Substantia nigra (tissue), 51 donors: ENCODE measurements at places on chromosomes 2 and 18.

DNA sequence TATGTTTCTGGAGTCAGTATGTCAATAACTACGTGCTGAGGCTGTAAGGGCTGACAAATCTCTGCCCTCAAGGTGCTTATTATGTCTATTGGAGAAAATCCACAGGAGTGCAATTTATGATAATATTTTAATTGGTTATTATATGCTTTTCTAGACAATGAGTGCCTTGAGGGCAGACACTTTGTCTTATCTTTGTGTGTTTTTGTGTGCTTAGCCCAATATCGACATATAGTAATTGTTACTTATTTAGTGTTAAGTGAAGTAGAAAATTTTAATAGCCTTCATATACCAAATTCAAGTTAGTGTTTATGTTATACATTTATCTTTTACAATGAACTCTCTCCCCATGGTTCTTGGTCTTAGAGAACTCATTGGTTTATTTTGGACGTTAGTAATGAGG lies 118.9 kb downstream of the WDR7 start:
- no peak for DNase-seq

- DNase-seq = no peak
Measured at GRCh38 chr2:189142893-189143759, 36.4 kb downstream of the COL5A2 start.

- no peak for DNase-seq
Measured at GRCh38 chr2:157359628-157360027, 34.0 kb upstream of the ERMN start.

DNA sequence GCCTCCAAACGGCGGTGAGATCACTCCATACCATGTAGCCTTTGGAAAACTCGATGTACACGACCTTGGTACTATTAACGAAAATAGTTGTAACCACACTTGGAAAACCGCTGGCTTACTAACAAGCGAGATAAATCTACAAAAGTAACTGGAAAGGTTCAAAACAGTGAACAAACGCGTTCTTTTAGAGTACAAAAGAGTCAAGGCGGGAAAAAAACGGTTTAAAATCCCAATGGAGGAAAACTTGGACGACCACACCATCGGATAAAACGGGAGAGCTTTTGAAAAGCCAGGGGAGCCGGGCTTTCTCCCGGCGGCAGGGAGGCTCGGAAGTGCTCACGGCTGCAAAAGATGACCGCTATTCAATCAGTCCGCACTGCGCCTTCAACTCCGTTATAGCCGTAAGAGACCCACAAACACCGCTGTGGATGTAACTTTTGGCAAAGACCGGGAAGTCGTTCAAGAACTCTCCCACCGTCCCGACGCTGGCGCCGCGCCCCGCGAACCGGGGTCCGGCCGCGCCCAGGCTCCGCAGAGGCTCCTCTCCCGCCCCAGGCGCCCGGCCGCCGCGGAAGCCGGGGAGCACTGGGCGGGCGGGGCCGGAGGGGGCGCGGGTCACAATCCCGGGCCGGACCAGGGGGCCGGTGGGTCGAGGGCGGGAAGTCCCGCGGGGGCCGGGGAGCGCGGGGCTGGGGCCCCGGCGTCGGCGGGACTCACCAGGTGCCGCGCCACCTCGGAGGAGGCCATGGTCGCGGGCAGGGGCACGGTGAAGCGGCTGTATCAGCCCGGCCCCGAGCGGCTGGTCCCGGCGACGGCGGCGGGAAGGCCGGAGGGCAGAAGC lies 465 bp downstream of the SEPTIN10 start:
- DNase-seq = no peak

DNA sequence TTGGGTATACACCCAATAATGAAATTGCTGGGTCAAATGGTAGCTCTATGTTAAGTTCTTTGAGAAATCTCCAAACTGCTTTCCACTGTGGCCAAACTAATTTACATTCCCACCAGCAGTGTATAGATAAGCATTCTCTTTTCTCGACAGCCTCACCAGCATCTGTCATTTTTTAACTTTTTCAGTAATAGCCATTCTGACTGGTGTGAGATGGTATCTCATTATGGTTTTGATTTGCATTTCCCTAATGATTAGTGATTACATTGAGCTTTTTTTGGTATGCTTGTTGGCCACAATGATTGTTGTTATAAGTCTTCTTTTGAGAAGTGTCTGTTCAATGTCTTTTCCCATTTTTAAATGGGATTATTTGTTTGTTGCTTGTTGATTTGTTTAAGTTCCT lies 50.4 kb upstream of the EPAS1 start:
- no peak for DNase-seq

DNA sequence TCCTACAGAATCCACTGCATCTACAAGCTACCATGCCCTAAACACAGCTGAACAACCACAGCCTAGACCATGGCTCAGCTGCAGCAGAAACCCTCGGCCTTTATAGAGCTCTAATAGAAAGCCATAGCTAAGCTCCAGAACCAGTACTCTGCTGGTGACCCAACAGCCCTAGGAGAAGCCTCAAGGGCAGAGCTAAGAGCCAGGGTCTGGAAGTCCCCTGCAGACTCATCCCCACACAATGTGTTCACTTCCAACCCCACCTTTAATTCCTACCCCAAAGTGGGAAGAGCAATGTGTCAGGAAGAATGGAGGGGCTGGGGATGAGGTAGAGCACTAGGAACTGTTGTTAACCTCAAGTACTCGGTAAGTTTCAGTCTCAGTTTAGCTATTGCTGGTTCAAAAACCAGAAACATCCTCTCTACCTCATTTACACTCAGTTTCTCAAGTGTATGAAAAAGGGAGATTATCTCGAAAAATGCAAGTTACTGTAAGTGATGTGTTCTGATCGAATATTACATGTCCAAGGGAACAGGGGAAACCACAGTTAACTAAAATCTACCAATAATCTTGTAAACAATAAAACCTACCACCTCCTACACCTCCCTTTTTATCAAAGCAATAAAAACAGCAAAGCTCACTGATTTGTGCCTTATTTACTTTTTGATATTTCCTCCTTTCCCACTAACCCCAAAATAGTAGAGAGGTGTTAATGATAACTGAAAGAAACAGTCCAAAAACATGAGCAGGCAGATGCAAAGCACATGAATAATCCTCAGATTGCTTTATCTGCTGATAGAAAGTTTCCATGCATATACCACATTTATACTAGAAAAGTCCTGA lies 36.2 kb downstream of the THADA start:
- DNase-seq = no peak

GRCh38 chr2:6423157-6423556 lies 442.6 kb downstream of the CMPK2 start:
- DNase-seq = no peak

DNA sequence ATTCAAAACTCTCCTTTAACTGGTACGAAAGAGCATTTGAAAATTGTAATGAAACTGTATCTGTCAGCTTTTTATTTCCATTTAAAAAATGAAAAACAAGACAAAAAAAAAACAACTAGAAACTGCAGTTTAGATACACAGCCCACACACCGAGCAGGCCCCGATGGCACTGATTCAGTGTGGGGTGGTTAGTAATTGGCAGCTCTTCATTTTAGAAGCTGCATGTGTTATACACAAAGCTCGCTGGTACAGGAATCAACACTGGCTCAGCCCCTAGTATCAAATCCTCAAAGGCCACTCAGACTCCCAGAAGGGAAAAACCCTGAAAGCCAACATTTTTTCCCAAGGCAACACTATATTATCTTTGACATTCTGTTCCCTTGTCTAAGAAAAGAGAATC lies 30.5 kb upstream of the RMDN2 start:
- DNase-seq = no peak

- DNase-seq = no peak
Measured at GRCh38 chr2:83196225-83196624, 1262.9 kb downstream of the SUCLG1 start.

- no peak for DNase-seq
Measured at GRCh38 chr2:28084564-28084963, 194.0 kb downstream of the BABAM2 start.

- no peak for DNase-seq
Measured at GRCh38 chr18:69032009-69032408, 234.1 kb downstream of the CCDC102B start.

DNA sequence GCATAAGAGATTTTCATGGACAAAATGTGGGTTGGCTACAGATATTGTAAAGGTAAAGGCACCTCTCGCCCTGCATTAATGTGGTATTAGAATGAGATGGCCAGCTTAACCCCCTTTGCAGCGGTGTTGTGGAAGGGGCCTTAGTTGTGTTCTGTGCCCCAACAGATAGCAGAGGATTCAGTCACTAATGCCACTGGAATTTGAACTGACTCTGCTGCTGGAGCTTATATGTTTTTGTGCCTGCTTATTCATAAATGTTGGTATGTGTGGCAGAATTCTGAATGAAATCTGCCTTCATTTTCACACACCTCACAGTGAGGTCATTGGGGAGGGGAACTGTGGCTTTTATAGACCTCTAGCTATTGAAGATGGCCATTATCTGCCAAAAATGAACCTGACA lies 90.7 kb upstream of the ITGA6 start:
- no peak for DNase-seq

DNA sequence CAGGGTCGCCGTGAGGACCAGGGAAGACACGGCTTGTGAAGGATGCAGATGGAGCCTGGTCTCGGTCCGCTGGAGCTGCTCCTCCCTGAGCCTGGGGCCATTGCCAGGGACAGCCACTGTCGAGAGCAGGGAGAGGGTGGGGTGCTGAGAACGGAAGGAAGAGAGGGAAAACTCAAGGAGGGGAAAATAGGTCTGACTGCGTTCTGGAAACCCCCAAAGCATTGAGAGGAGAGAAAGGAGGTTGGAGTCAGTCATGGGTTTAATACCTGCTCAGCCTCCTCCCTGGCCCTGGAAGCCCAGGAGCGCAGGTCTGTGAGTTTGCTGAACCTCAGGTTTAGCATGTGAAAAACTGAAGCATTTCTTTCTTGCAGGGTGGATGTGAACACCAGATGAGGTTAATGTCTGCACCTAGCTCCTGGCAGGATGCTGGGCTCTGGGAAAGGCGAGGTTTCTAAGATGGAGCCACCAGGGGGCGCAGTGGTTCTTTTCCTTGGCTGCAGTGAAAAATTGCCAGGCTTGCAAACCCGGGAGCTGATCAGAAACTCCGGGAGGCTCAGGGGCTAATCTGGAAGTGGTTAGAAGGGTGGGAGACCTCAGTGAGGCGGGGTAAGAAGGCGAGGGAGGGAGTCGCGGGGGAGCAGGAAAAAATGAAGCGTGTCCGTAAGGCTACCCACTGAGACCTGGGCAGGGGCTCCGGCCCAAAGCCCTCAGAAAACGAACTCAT lies 33.6 kb upstream of the RNF149 start:
- DNase-seq = peak; percentile 55

GRCh38 chr18:7645756-7646155 lies 78.6 kb downstream of the PTPRM start:
- DNase-seq = no peak

DNA sequence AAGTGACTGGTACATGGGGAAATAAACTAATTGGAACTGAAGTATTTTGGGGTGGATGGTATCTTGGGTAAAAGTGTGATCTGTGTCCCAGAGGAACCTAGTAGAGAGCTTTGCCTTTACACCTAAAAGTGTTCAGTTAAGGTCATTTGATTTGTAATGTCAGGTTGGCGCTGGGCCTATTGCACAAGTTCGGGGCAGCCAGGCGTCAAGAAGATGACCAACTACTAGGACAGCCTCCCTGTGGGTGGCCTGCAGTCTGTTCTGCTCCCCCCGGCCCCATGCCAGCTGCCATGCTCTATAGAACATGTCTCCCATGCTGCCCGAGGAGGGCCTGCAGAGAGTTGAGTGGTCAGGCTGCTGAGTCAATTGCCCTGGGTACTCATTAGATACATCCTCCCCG lies 10.1 kb downstream of the RRM2 start:
- no peak for DNase-seq

DNA sequence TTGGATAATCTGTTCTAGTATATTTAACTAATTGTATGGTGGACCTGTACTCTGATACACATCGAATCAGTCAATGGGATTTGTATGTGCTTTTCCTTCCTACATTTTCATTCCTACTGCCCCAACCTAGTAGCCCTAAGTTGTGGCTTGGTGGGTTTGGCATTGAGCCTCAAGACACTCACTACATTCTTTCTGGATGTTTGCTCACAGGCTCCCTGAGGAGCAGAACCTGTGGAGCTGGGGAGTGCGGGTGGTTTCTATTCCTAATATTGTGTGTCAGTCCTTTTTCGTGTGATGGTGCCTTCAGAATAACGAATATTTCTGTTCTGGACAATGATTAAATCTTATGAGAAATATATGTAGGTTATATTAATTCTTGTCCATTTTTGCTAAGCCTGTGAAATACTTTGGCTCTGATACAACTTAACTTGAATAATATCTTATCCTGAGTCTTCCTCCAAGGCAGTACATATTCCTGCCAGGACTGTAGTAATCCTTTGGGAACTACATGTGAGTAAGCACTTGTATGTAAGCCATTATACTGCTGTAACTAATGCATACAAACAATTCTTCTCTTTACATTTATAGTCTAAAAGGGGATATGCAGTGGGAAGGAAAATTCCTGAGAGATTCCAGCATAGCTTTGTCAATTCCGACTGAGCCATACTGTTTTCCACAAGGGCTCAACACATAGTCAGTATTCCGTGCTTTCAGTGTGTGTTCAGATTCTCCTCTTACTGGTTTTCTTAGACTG lies 150.6 kb downstream of the AGPS start:
- no peak for DNase-seq

GRCh38 chr2:217923007-217923686 lies 79.6 kb downstream of the TNS1 start:
- DNase-seq = no peak

DNA sequence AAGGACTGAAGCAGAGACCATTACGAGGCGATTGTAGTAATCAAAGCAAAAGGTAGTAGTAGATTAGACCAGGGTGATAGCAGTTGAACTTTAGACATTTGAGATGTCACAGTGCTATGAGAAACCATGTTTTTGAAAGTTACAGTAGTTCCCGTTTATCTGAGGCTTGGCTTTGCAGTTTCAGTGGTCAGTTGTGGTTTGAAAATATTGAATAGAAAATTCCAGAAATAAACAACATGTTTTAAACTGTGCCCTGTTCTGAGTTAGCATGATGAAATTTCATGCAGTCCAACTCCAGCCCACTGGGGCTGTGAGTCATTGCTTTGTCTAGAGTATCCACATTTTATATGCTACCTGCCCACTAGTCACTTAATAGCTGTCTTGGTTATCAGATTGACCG lies 47.5 kb downstream of the ZNF638 start:
- DNase-seq = no peak

DNA sequence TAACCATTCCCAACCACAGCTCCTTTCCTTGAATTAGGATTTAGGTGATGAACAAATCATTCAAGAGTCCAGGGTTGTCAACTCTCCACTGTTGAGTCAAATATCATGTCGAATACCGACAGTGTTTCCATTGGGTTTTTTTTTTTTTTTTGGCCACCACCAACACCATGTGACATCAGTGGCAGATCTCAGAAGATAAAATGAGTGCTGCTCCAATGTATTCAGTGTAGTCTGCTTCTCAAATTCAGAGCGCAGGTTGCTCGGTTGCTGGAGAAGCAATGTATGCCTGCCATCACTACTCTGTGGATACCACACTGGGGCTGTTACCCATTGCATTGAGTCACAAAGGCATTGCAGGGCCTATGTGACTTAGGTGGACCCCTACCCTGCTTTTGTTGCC lies 10.8 kb upstream of the ATL2 start:
- DNase-seq = no peak

- DNase-seq = no peak
Measured at GRCh38 chr2:204008352-204008751, 71.8 kb downstream of the ICOS start.
